ENCODE measurements at places on chromosomes 3 and 15. TPM values are rescaled to one million over a fixed set of nuclear protein-coding genes. Genes with fewer than 3 reads are reported as not detected.

The ZBBX gene
- 2.5 TPM for total RNA-seq

The EPHA3 gene
- total RNA-seq, result 0.27 TPM

The ST8SIA2 gene
- 8.9 TPM for total RNA-seq

The SPTBN5 gene
- total RNA-seq, result 2.8 TPM

The NMB gene
- total RNA-seq, result 9.1 TPM

DNA sequence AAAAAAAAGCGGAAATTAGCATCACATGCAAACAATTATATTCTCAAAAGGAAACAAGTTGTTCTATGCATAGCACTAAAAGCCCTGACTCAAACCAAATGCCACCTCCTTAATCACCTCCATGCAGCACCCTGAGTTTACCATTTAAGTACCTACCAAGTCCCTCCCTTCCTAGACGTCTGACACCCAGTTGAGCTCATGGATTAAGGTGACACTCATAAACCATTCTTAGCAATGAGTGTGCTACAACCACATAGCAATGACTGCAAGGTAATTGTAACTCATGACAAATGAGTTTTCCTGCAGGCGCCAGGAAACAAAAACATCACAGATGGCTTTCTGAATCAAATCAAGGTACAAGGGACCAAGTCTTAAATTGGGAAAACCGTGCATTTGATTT lies 32.0 kb downstream of the WWTR1 start:
- peaks cover 8% of the 10 kb centered on the region for H3K4me1 ChIP-seq
- no peaks in the 10 kb centered on the region for H3K27me3 ChIP-seq
- no peaks in the 10 kb centered on the region for H3K36me3 ChIP-seq
- no peak overlapping the region for H3K4me3 ChIP-seq
- H3K27ac ChIP-seq, result no peak overlapping the region

GRCh38 chr15:27059610-27060202 lies 88.7 kb downstream of the GABRG3 start:
- DNase-seq, result peak; percentile 90
- H3K4me3 ChIP-seq, result no peak overlapping the region
- H3K27ac ChIP-seq, result no peak overlapping the region
- H3K36me3 ChIP-seq, result no peaks in the 10 kb centered on the region

DNA sequence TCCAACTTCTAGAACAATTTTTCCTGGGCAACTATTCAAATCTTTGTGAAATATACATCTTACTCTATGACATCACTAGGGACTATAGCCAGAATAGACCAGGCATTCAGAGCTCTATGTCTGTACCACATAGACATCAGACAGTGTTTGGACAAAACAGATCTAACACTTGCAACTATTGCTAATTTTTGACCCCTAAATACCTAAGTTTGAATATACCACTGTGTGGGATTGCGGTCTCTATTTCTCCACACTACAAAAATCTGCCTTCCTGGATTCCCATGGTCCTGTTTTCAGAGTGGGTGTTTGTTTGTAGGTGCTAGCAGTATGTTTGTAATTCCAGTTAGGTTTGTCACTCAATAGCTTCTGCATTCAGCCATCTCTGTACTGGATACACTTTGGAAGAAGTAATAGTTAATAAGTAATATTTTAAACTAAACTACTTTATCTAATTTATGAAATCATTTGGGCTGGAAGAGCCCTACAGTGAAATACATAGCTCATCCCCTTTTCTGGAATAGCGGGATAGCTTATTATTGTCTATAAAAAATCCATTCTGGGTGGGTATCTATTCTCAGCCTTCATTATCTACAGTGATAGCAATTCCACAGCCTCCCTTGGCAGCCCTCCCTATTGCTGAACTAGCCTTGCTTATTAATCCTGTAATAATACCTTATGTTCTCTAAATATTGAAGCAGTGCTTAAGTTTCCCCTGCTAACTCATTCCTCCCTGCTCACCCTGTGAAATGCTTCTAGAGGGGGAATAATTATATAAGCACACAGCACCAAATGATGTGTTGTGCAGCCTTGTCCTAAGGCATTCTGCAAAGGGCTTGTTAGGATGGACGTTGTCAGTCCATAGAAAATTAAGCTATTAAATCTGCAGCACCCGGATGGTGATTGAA lies 49.4 kb downstream of the RBMS3 start:
- no peaks in the 10 kb centered on the region for H3K36me3 ChIP-seq
- no peak for DNase-seq
- peaks cover 1% of the 10 kb centered on the region for H3K4me1 ChIP-seq
- no peak overlapping the region for H3K4me3 ChIP-seq
- H3K27ac ChIP-seq, result no peak overlapping the region

- DNase-seq, result no peak
- no peaks in the 10 kb centered on the region for H3K36me3 ChIP-seq
- H3K27ac ChIP-seq, result no peak overlapping the region
- H3K4me3 ChIP-seq, result no peak overlapping the region
- no peaks in the 10 kb centered on the region for H3K4me1 ChIP-seq
Measured at GRCh38 chr3:29764041-29764440, 483.2 kb downstream of the RBMS3 start.

DNA sequence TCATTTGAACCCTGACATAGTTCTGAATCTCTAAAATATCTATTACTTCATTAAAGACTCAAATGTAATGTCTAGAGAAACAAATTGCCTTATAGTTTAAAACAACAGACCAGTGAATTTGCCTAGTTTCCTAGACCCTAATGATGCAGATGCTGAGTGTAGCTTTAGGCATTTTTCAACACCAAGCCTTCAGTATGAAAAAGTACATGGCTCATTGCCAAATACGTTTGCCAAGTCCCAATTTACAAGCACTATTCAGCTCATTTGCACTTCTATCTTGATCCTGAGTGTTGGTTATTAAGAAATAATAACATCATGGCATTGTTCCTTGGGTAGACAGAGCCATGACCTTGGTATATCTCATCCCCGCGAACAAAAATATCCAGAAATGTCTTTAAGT lies 46.8 kb downstream of the EOMES start:
- H3K36me3 ChIP-seq, result no peaks in the 10 kb centered on the region
- no peak for DNase-seq
- H3K27me3 ChIP-seq, result peaks cover 9% of the 10 kb centered on the region
- H3K27ac ChIP-seq, result no peak overlapping the region
- H3K4me3 ChIP-seq, result no peak overlapping the region

- H3K27me3 ChIP-seq, result no peaks in the 10 kb centered on the region
- H3K4me1 ChIP-seq, result no peaks in the 10 kb centered on the region
- DNase-seq, result no peak
- H3K4me3 ChIP-seq, result no peak overlapping the region
- H3K27ac ChIP-seq, result no peak overlapping the region
Measured at GRCh38 chr3:145692751-145693150, 468.2 kb downstream of the PLOD2 start.

DNA sequence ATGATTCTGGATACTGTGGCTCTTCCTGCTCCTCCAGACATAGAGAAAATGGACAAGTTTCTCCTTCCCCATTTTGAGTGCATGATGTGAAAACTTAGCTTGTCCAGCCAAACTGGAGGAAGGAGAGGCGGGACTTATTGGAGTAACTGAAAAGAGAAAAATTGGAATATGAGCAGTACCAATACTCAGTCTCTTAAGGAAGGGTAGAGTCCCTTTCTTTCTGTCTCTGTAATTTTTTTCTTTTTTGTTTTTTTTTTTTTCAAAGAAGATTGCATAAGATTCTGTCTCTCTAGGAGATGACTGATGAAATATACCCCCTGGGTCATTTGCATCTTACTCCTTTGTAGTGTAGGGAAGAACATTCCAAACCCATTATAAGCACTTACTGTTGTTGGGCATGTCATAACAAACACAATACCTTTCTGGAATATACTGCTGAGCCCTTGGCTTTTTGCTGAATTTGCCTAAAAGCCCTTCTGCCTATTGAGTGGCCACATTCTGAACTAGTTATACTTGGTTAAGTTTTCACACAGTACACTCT lies 498.1 kb upstream of the TPRG1 start:
- no peaks in the 10 kb centered on the region for H3K4me1 ChIP-seq
- H3K36me3 ChIP-seq, result no peaks in the 10 kb centered on the region
- no peak for DNase-seq
- no peak overlapping the region for H3K4me3 ChIP-seq
- no peaks in the 10 kb centered on the region for H3K27me3 ChIP-seq
- peak overlapping the region; percentile 10 for H3K27ac ChIP-seq

GRCh38 chr15:71180986-71181853 lies 65.9 kb downstream of the THSD4 start:
- no peak for DNase-seq
- no peaks in the 10 kb centered on the region for H3K4me1 ChIP-seq
- no peak overlapping the region for H3K27ac ChIP-seq
- H3K27me3 ChIP-seq, result no peaks in the 10 kb centered on the region

GRCh38 chr3:80978216-80978969 lies 783.1 kb downstream of the GBE1 start:
- H3K27me3 ChIP-seq, result no peaks in the 10 kb centered on the region
- no peak overlapping the region for H3K4me3 ChIP-seq
- no peak for DNase-seq
- H3K36me3 ChIP-seq, result no peaks in the 10 kb centered on the region

DNA sequence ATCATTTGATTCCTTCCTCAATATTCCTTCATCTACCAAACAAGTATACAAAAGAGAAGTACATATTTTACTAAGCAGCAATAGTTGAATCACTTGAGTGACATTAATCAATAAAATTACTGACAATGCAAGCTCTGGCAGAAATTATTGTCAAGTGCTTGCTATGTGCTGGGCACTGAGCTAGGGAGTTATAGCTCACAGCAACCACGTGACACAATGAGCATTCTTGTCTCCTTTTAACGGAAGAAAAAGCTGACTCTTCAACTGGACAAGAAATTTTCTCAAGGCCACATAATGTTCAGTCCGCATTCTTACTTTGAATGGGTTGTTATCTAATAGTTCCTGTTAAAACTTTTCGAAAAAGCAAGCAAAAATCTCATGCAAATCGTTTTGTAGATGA lies 500.1 kb downstream of the PYDC2 start:
- H3K27ac ChIP-seq, result no peak overlapping the region
- H3K36me3 ChIP-seq, result no peaks in the 10 kb centered on the region
- peaks cover 11% of the 10 kb centered on the region for H3K4me1 ChIP-seq
- H3K27me3 ChIP-seq, result no peaks in the 10 kb centered on the region

DNA sequence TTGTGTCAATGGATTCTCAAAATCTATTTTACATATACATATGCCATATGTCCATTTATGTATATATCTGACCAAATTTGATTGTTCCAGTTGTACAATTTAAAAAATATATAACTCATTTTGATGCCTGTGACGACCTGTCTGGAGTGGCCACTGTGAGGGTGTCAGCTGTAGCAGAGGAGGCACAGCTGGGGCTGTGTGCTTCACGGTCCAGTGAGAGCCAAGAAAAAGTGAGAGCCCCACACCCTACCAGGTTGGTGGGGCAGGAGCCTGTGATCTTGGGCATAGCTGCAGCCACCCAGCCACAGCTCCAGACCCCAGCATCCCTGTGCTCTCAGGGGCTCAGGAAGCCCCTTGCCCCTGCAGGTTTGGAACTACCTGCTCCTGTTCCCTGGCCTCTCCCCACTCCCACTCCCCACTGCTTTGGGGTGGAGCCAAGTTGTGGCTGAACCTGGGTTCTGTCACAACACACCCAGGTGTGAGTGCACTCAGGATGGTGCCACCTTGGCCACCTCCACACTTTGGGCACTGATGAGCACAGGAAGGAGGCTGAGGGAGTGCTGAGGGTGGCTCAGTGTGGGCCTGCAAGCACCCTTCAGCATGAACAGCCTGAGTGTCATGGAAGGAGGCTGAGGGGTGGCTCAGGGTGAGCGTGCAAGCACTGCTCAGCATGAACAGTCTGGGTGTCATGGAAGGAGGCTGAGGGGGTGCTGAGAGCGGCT lies 161.1 kb upstream of the ROBO1 start:
- no peak for DNase-seq
- no peak overlapping the region for H3K27ac ChIP-seq
- no peaks in the 10 kb centered on the region for H3K4me1 ChIP-seq
- no peak overlapping the region for H3K4me3 ChIP-seq

DNA sequence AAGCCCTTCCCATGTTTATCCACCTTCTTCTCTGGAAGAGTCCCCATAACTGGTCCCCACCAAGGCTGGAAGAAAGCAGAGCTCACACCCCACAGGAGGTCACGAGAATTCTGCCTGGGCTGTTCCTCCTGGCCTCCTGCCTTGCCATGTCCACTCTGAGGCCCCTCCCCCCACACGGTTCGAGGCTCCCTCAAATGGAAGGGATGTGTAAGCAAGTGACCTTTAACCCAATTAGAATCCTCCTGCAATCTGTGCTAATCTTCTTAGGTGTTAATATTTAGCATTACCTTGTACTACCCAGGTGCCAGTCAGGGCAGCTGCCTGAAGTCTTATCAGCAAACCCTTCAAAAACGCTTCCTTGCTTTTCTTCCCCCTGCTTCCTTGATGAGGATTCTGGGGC lies 32.4 kb upstream of the DYNC1LI1 start:
- no peak overlapping the region for H3K27ac ChIP-seq
- no peaks in the 10 kb centered on the region for H3K27me3 ChIP-seq
- DNase-seq, result peak; percentile 65
- no peaks in the 10 kb centered on the region for H3K36me3 ChIP-seq
- peak overlapping the region; percentile 43 for H3K4me3 ChIP-seq
- H3K4me1 ChIP-seq, result peaks cover 11% of the 10 kb centered on the region

DNA sequence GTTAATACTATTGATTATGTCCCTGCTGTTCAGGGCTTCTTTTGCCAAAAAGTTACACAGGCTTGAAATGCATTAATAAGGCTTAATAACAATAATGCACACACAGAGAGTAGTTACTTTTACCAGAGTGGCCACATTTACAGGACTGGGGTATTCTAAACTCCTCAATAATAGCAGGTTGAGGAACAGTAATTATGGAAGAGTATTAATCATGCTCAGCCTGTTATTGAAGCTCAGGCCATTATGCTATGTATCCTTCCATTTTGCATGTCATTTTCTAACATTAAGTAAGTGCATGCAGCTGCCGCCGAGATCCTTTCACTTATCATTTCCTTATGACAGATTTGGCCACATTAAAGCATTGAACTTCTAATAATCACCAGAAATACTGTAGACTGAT lies 5.7 kb downstream of the ARRDC4 start:
- H3K36me3 ChIP-seq, result no peaks in the 10 kb centered on the region
- peaks cover 23% of the 10 kb centered on the region for H3K27me3 ChIP-seq
- no peak for DNase-seq
- H3K27ac ChIP-seq, result no peak overlapping the region

DNA sequence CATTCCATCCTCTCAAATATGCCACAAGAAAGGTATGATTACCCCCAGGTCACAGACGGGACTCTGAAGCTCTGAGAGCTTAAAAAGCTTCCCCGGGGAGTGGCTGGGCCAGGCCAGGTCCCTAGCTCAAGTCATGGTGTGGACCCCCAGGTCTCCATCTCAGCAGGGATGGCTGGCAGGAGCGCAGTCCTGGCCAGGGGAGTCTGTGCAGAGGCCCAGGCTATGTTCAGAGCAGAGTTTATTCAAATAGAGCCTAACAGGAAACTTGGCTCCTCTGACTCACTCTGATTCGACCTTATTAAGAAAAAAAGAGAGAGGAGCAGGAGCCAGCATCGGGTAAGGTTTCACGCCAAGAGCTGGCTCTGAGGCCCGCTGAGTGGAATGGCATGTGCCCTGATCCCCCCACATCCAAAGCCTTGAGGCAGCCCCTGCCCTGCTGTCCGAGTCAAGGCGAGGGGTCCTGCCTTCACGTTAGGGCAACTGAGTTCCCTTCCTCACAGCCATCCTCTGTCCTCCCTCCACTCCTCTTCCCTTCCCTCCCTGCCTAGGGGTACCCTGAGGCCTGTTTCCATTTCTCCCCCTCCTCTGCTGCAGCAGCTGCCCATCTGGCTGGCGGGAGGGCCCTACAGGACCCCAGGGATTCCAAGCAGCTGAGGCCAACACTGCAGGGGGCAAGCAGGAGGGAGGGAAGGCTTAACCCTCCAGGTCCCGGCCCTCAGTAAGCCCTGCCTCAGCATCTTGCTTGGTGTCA lies 1.9 kb upstream of the LOXL1 start:
- no peaks in the 10 kb centered on the region for H3K36me3 ChIP-seq
- peaks cover 32% of the 10 kb centered on the region for H3K4me1 ChIP-seq
- DNase-seq, result peak; percentile 68
- H3K4me3 ChIP-seq, result no peak overlapping the region
- peak overlapping the region; percentile 8 for H3K27ac ChIP-seq

All from endodermal cell (in vitro differentiated cells).